H1 (cell line): ENCODE measurements at places on chromosomes 2 and 18. TPM values are rescaled to one million over a fixed set of nuclear protein-coding genes. Genes with fewer than 3 reads are reported as not detected.
A peak's percentile ranks its signal among the peaks of the same experiment; 100 is the strongest.

Gene MDH1B
- total RNA-seq = 2.1 and 2.7 TPM in 2 replicates

Gene CD8B
- total RNA-seq = 0.35 and 0.57 TPM in 2 replicates

DNA sequence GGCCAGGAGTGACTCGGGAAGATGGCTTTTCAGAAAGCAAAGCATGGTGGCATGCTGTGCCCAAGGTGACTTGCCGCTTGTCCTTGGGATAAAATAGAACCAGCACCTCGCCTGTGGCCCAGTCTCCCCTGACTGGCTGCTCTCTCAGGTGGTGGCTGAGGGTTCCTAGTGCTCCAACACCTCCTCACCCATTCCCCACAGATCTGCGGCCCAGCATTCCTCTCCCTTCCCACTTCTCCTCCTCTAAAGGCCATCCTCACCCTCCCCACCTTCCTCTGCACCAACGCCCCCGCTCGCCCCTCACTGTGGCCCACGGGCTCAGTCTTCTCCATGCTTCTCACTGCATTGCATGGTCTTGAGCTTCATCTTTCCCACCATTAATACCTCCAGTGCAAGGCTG is 132.4 kb downstream of the PXDN start:
- DNase-seq = no peak

DNA sequence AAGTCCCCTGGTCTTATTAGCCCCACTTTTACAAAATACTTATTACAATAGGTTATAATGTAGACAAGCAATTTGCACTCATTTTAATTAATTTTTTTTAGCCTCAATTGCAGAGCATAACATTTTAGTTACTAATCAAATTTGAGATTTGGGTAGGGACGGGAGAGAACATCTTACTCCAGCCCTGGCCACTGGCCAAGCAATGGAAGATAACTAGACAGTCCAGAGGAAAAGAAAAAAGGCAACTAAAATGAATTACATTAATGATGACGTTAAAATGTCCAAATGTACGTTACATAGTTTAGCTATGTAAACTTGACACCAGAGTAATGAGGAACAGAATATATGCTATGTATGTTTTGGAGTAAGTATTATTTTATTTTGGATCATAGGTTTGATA is 11.0 kb upstream of the CAVIN2 start:
- DNase-seq = no peak

Gene DRC1
- total RNA-seq = not detected in 2 replicates

- DNase-seq = no peak
These were observed 80.0 kb downstream of the EPB41L3 start for GRCh38 chr18:5463831-5464230.

- no peak for DNase-seq
These were observed 154.5 kb downstream of the CLIP4 start for GRCh38 chr2:29269765-29270109.

DNA sequence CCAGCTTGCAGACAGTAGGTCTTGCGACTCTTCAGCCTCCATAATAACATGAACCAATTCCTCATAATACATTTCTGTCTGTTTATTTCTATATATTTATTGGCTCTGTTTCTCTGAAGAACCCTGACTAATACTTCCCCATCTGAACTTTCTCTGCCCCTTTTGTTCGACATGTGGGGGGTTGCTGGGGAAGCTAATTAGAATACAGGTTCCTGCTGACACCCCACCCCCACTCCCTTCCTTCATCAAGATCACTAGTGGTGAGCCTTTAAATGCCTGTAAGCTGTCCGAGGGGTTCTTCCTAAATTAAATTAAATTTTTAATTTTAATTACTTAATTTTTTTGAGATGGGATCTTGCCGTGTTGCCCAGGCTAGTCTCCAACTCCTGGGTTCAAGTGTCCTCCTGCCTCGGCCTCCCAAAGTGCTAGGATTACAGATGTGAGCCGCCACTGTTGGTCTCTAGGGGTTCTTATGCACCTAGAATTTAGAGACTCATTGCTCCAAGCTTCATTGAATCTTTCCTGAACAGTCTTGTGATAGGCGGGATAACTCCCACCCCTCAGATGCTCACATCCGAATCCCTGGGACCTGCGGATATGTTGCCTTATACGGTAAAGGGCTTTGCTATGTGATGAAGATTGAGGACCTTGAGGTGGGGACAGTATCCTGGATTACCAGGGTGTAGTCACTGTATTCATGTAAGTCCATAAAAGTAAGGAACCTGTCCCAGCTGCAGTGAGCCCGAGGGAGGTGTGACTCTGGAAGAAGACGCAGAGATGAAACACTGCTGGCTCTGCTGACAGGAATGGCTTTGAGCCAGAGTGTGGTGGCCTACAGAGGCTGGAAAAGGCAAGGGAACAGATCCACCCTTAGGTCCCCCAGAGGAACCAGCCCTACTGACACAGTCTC is 26.2 kb downstream of the HPCAL1 start:
- no peak for DNase-seq

Gene GCKR
- 0.57 and 1.2 TPM in 2 replicates for total RNA-seq

DNA sequence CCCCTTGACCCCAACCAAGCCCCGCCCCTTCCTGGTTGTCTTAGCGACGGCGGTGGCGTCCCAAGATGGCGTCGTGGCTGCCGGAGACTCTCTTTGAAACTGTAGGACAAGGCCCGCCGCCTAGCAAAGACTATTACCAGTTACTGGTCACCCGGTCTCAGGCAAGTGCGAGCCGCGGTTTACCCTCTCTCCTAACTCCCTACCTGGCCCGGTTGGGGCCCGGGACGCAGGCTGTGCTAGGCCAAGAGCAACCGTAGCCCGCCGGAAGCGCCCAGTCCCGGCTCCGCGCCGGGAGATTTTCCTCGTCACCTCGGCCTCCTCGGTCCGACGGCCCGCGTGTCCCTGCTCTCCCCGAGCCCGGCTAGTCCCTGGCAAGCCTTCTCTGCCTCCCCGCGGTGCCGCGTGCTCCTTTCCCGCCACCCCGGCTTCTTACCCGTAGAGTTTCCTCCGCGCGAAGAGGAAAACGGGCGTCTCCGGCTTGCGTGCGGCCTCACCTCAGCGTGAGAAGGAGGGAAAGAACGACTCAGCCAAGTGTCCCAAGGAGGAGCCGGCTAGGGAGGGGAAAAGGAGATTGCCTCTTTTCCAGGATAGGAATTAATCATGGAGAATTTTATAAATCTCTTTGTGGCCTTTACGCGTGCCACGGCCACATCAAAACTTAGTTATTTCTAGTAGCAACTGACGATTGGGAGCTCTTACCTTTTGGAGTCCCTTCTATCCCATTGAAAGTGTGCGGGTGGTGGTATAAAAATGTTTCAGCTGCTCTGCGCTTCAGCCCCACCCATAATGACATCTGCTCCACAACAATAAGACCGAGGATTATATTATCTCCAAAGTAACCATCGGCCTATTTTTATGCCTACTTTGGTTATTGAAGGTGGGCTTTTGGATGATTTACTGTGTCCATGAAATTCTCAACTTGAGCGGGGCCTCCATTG is at the start of gene FBXO36:
FBXO36 (plus strand) TSS at position 55 of the 938 bp plus-strand sequence; CDS start at position 66, 11 bp downstream.
- no peak for DNase-seq

DNA sequence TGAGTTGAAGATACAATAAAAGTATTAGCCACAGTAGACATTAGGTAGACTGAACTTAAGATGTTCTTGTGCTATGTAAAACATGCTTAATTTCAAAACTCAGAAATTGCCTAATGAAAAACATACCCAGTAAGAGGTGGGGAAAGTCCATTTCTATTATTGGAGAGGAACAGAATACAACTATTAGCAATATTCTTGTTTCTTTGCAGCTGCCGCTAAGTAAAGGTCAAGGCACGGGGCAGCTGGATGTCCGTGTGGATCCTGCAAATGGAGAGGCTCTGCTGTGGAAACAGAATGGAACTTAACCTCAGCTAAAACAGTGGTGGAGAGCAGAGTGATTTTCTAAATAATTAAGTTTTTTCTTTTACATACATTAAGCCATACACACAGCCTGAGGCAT is 139.2 kb upstream of the ARHGAP28 start:
- DNase-seq = no peak

Gene PASK
- total RNA-seq = 57.3 and 66.1 TPM in 2 replicates

Gene TSPYL6
- total RNA-seq = not detected in 2 replicates

- no peak for DNase-seq
These were observed 179.0 kb downstream of the BARD1 start for GRCh38 chr2:214630402-214631045.

DNA sequence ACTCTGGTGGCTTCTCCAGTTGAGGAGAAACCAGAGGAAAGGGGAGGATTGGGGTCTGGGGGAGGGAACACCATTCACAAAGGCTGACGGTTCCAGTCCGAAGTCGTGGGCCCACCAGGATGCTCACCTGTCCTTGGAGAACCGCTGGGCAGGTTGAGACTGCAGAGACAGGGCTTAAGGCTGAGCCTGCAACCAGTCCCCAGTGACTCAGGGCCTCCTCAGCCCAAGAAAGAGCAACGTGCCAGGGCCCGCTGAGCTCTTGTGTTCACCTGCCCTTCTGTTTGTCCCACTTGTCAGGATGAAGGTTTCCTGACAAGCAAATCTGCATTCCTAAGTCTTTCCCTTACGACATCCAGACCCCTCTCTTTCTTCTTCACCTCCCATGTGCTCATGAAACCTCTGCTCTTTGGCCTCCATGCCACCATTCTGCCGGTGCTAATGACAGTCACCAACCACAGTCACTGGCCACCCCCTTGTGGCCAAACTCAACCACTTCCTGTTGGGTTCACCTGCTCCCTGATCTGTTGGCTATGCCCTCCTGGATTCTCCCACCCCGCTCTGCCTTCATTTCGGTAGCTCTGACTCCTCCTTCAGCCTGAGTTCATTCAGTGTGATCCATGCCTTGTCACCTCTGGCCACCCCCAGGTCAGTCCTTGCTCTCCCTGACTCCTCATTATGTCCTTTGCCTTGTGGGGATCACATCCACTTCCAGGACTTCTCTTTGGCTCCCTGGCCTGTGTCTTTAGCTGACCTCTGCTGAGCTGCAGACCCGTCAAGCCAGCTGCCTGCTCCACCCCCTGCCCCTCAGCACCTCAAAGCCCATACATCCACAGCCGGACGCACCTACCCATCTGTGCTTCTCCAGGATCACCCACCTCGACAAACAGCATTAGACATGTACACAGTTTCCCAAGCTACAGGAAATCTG is 17.6 kb downstream of the EMX1 start:
- no peak for DNase-seq

Gene TUBA3E
- not detected in 2 replicates for total RNA-seq

DNA sequence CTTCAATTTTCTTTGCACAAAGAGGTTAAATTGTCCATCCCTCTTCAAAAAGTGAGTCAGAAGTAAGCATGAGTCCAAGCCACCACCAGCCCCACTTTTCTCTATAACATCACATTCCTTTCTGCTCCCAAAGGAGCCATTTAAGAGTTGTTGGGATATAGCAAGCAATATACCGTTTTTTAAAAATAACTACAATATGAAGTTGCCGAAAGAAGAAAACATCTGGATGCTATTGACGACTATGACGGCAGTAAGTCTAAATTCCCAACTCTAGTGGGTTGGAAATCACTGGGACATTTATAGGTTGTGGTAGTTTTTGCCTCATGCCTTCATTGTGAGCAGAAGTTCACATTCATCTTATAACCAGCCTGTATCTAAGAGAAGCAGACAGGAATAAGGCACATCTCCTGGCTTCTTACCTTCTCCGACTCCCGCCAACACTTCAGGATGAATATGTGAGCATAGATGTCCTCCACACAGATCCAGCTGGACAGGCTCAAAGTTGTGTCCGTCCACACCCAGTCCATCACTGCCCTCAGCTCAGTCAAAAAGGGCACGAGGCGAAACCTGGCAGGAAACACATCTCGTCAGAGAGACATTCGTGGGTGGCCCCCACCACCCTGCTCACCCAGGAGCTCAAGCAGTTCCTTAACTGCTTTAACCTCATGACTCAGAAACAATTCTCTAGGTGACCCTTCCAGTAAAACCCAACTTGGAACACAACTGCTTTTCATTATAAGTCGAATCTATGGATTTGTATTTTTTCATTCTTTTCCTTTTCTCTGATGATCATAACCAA is 163.6 kb downstream of the NAPG start:
- no peak for DNase-seq

DNA sequence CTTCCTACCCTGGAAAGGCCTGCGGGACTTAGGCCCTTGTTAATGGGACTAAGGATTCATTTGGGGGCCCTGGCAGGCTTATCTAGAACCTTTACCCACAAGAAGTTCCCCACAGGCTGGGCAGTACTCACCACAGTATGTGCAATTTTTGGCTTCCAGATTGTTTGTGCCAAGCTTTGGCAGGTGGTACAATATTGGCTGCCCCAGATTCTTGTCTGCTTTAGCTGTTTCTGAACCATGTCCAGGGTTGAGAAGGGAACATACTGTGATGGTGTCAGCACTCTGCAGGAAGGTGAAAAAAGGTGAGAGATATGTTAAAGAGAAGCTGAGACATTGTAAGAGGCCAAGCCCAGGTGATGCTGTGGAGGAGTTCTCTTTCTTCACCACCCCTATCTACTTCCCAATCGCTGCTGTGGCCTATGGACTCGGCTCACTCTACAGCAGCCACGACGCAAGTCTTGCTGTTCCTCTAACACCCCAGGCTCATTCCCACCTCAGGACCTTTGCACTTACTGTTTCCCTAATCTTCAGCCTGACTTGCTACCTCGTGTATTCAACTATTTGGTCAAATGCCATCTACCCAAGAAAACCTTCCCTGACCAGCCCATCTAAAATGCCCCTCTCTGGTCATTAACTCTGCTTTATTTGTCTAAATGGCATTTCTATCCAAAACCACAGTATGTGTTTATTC is 9.2 kb downstream of the SLC4A5 start:
- peak; percentile 33 for DNase-seq
